ENCODE measurements at places on chromosomes 4 and X.

- DNase-seq, result no peak
These were observed at the start of gene CACNA1F for GRCh38 chrX:49233176-49233575. CACNA1F (minus strand) TSS chrX:49233340; CDS start chrX:49233309, 31 bp downstream.

GRCh38 chr4:13990596-13991589 is 363.4 kb upstream of the BOD1L1 start:
- DNase-seq, result no peak

DNA sequence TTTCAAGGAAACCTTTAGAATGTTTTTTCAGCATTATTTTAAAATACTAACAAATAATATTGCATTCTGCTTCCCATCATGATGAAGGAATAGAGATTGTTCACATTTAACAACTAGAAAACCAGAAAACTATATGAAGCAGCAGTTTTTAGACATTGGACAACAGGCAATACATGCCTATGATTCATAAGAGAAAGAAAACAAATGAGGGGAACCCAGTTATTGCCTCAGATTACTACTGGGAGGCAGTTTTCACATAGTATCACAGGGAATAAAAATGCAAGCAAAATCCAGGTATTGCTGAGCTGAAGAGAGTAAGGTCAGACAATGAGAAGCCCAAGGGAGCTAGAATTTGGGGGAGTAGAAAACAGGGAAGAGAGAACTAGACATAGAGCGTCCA is 373.6 kb downstream of the MAPK10 start:
- no peak for DNase-seq

GRCh38 chr4:74474345-74475090 is 29.6 kb downstream of the AREG start:
- peak; percentile 75 for DNase-seq

GRCh38 chr4:43133566-43133965 is 241.1 kb downstream of the GRXCR1 start:
- DNase-seq, result peak; percentile 3

DNA sequence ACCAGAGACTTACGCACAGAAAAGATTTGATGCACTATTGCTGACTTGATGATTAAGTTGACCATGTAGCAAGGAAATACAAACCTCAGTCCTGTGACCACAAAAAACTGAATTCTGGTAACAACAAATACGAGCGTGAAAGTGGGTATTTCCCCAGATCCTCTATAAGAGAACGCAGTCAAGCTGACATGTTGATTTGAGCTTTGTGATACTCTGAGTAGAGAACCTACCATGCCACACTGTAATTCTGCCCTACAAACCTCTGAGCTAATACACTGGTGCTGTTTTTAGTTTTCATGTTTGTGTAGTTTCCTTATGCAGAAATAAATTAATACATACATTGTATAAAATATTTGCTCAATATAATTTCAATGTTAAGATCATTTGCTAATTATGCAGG is 565.6 kb upstream of the EPHA5 start:
- no peak for DNase-seq

GRCh38 chr4:103497692-103498091 is 222.1 kb downstream of the TACR3 start:
- no peak for DNase-seq
